ENCODE measurements at places on chromosomes 3 and 15.

- peak; percentile 19 for DNase-seq
Measured at GRCh38 chr3:56985878-56986277, 74.6 kb upstream of the SPATA12 start.

DNA sequence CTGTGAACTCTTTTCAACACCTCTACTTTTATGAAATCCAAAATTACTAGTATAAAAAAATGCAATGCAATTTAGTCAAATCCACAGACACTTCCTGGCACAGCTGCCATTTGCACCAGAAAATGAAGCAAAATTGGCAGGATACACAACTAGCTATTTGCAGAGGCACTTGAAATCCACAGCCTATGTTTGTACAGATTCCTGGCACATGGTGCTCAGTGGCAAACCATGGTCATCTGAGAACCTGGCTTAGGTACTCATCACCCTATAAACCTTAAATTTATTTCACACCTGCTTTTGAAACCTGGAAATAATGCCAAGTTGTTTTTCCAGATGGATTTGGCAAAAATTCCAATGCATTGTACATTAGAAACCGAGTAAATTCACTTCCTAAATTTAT is 20.2 kb upstream of the PPM1L start:
- DNase-seq = peak; percentile 39

DNA sequence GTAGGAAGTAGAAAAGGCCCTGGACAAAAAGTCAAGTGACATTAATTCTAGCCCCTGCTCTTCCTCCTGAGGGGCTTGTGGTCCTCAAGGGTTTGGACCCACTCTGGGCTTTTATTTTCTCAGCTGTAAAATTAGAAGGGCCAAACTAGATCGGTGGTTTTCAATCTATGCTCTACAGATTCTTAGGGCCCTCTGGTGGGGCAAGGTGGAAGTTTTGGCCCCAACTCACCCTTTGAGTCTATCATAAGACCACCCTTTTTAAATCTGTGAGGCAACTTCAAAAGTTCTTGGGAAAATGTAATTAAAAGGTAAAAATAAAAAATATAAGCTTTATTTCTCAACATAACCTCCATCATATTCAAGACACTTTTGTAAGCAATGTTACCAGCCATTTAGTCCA is 25.6 kb upstream of the CFAP161 start:
- DNase-seq = no peak

DNA sequence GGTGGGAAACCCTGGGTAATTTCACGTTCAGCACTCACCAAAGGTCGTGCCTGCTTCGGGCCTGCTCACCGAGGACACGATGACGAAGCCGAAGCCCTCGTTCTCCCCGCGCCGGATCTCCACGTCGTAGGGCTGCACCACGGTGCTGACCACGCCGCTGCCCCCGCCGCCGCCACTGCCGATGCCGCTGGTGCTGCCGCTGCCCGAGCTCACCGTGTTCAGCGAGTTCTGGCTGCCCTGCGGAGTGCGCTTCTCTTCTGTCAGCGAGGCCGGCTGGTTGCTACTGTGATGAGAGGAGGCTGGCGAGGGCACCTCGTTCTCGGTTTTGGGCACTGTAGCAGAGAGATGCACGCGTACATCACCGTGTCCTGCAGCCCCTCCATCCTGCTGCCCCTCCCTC is 659.5 kb downstream of the MAGI1 start:
- no peak for DNase-seq

DNA sequence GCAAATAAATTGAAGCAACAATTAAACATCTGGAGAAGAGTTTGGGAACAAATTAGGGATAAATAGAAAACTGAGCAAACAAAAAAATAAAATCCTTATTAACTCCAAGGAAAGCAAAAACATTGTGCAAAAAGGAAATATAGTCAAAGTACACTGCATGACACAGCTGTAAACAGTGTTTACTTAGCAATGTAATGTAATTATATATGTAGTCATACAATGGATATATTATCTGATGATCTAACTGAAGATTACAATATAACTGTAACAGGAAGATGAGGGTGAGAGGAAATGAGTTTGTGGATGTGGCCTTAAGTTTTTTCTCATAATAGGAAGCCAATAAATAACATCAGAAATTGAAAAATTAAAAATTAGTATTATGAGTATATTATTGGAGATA is 42.5 kb downstream of the SCN10A start:
- no peak for DNase-seq

DNA sequence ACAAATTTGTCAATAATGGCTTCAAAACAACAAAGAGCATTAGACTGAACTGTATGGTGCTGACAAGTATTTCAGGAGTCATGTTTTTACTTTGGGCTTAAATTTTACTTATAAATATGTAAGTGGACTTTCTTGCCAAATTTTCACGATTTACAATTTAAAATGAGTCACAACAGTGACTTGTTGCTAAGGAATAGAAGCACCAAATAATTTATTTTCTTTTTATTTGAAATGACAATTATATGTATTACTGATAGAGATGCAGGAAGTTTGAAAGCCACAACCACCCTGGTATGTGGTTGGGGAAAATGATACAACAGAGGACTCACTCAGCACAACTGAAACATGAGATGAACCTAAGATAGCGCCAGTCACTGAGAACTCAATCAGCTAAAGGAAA is 90.3 kb downstream of the FMN1 start:
- DNase-seq = no peak

- no peak for DNase-seq
Measured at GRCh38 chr15:66006986-66007385, 137.7 kb downstream of the RAB11A start.

- DNase-seq = no peak
Measured at GRCh38 chr15:39781967-39782302, 706 bp downstream of the FSIP1 start.

DNA sequence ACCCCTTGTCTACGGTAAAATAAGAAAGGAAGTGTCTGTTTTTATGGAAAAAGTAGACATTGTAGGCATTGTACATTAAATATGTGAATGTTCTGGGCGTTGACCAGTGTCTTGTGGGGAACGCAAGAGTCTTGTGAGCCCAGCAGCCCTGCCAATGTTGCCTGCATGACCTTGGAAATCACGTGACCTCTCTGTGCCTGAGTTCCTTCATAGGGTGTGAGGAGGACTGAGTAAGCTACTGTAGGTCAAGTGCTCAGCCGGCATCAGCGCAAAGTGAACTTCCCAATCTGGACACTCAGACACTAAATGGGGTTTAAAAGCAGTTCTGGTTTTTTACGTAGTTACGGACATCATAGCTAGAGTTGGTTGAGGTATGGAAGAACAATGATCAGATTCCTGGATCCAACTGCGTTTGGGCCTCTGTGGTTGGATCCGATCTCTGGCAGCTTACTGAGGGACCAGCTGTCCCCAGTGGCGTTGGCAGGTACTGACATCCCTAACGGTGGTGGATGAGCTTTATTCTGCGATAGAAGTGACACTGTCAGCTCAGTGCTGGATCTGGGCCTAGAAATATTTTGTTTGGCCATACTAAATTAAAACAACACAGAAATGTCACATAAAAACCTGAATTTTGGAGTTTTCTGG is 63.8 kb downstream of the SPSB4 start:
- DNase-seq = no peak

- no peak for DNase-seq
Measured at GRCh38 chr3:173983343-173983742, 585.8 kb downstream of the NLGN1 start.

GRCh38 chr3:140540262-140540661 is 137.6 kb upstream of the TRIM42 start:
- peak; percentile 32 for DNase-seq

DNA sequence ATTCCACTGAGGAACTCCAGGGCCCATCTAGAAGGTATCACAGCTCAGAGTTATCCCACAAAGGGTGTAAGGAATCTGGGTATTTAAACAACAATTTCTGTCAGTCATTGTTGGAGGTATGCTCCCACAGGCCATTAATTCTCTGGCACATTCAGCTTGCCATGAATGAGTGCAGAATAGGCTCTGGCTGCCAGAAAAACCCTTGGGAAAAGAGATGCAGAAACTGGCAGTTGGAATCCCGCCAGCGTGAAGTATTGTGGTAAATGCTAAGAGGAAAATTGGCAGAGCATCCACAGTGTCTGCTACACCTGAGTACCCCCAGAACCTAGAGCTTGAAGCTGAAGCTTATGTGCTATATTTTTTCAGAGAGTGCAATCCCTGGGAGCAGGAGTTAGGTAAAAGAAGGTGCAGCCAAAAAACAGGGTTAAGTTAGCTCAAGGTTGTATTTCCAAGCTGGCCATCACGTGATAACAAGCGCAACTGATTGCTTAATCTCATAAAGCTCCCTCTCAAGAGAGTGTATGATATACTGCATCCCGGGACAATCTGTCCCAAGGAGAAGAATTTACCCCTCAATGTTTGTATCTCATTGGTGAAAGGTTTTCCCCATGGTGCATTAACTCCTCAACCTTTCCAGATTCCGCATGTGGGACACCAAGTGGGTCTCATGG is 94.2 kb upstream of the ACP3 start:
- DNase-seq = no peak

DNA sequence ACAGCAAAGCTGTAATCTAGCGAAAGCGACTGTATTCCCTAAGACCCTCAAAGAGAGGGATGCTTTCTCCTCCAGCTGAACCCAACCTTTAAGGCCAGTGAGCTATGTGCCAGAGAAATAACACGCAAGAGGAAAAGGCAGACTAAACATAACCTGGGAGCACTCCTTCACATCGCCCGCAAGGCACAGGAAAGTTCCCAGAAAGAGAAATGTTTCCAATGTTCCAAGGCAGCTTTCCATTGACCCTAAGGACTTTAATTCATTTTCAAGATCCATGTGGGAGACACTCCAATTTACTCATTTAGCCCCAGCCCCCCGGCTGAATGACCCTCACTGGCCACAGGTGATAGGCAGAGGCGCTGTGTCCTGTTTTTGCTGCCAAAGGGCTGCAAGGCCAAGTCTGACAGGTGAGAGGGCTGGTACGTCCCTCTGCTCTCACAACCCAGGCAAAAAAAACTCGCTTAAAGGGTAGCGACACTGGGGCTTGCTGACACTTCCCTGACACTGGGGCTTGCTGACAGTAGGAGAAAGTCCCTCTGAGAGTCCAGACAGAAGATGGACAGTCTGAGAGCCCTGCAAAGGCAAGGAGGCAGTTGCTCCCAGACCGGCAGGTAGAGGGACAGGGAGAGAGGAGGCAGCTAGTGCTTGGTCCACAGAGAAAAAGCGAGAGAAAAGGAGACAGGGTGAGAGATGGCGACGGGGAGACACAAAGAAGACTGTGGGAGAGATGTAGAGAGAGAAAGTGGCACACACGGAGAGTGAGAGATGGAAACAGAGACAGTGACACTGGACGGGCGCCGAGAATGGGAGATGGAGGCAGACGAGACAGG is 702 bp downstream of the ARHGEF3 start:
- DNase-seq = no peak

DNA sequence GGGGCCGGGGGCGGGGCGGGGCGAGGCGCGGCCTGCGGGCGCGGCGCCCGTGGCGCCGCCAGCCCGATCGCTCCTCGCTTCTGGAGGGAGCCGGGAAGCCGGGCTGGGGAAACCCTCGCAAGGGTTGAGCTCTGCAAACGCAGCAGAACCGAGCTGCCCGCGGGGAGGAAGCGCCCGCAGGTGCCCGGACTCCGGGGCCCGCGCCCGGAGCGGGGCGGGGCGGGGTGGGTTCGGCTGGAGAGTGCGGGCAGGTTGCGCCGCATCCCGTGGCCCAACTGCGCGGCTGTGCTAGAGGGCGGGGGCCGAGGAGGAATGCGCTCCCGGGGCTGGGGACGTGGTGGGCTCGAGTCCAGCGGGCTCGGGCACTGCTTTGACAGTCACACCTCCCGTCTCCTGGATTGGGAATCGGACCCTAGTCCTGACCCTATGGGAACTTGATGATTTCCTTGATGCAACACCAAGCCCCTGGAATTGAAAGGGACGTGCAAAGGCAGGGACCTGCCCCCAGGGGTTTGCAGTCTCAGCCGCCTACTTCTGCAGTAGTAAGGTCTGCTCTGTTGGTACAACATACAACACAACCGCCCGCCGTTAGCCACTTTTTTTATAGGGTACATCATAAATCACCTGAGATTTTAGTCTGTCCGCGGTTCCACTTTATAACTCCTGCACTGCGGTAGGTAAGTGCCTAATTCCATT is 34.3 kb downstream of the ZBTB38 start:
- peak; percentile 78 for DNase-seq

- no peak for DNase-seq
Measured at GRCh38 chr15:66124651-66125050, 128.9 kb downstream of the MEGF11 start.

GRCh38 chr15:70430069-70430468 is 332.4 kb upstream of the TLE3 start:
- no peak for DNase-seq

- DNase-seq = peak; percentile 66
Measured at GRCh38 chr3:30751610-30752299, 142.7 kb downstream of the GADL1 start.

DNA sequence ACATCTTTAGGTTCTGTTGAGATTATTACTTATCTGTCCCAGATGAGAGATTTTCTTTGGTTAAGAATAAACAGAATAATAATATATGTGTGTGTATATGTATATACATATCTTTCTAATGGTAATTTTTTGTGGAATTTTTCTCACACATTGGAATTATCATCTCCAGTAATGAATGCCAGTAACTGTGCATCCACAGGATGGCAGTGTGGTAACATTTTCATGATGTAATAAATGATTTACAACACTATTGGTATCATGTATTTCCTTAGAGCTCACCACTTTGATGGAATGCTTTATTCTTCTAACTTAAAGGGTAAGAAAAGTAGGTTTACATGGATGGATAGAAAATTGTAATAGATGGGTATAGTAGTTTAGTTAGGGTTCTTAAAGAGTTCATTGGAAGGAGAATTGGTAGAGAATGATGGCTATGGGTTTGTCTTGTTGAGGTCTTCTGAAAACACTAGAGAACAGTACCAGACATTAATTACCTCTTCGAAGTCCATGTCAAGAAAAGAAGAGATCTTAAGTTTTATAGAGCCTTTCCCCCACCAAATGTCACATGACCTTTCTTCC is 78.1 kb downstream of the STT3B start:
- DNase-seq = no peak

GRCh38 chr3:171155122-171155700 is 128.7 kb upstream of the SLC2A2 start:
- DNase-seq = no peak

DNA sequence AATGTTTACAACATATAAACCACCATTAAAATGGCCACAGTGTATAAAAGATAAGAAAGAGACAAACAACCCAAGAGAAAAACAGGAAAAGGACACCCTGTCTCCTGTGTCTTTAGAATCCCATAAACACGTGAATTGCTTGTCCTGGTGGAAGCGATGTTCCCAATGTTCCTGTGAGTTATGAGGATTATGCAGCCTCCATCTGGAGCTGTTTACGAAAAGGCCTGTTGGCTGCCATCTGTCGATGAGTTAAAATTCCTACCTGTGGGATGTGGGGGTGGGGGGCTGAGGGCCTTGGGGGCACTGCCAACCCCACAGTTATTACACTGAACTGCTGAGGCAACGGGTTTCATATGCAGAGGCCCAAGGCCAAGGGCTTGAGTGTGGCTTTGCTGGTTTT is 13.6 kb downstream of the NISCH start:
- no peak for DNase-seq

- DNase-seq = no peak
Measured at GRCh38 chr15:66151809-66152208, 101.7 kb downstream of the MEGF11 start.

DNA sequence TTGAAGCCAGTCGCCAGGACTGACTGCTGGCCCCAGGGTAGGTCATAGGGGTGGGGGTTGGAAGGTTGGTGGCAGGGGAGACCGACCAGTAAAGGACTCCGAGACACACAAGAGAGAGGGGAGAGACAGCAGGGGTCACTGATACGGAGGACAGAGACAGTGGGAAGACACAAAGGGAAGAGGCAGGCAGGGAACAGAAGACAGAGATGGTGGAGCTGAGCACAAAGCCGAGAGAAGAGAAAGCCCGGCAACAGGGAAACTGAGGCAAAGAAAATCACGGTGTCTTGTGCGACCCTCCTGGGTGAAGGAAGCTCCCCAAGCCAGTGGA is 510 bp downstream of the RASL12 start:
- DNase-seq = no peak
